ENCODE measurements at places on chromosomes 12 and 14.
A peak's percentile ranks its signal among the peaks of the same experiment; 100 is the strongest.

DNA sequence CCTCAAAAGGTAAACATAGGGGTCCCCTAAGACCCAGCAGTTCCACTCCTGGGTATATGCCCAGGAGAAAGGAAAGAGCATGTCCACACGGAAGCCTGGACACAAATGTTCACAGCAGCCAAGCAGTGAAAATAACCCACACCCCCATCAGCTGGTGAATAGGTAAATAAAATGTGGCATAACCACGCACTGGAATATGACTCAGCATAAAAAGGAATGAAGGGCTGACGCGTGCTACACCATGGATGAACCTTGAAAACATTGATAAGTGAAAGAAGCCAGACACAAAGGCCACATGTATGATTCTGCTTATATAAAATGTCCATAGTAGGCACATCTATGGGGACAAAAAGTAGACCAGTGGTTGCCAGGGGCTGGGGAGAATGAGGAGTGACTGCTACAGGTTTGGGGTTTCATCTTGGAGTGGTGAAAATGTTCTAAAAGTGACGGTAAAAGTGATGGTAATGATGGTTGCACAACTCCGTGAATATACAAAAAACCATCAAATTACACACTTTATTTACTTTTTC lies 3.8 kb upstream of the SCARB1 start:
- no peak for DNase-seq

DNA sequence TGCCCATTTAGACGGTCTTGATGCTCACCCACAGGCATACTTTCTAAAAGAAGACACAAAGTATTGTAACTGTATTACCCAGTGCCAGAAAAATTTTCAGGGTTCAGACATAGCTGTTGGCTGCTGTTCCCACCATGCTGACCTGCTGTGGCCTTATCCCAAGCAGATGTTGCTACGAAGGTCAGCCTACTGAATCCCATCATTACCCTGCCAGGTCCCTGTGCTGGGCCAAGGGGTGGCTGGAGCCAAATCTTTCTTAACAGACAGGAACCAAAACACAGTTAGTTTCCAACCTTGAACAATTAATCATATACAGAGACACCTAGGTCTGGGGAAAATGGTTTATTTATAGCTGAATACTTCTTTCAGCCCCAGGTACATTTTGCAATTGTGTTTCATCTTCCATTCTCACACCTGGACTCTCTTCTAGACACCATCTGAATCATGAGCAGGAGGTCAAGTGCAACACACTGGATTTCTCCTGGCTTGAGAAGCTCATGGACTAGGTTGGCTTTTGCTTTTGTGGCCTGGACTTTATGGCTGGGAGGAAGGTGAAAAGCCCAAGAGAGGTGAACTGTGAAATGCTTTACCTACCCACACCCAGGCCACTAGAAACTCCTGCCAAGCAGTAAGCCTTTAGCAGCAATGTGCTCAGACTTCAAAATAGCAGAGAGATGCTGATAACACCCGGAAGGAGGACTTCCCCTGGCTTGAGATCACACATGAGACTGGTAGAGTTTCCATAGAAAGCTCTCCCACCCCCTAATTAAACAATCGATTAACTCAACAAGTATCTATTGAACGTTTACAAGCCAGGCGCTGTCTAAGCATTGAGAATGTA lies 150.1 kb downstream of the SUDS3 start:
- no peak for DNase-seq

- no peak for DNase-seq
These were observed 137.2 kb downstream of the AACS start for GRCh38 chr12:125202421-125202820.

DNA sequence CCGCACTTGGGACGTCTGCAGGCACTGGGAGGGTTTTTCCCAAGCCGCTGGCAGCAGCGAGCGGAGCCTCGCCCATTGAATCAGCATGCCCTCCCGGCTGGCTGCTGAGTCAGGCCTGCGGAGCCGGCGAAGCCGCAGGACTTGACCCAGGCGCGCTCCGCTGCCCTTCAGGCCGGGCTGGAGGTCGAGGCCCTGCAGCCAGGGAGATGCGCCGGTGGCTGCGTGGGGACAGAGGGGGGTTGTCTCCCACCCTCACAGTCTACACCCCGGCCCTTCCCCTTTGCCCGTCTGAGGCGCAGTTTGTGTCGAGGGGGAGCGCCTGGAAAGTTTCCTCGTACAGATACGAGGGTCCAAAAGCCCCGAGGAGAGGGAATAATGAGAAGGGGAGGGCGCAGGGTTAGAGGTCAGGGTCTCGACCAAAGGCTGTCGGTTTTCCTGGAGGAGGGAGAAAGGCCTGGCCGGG lies 759 bp upstream of the KLC1 start:
- no peak for DNase-seq

DNA sequence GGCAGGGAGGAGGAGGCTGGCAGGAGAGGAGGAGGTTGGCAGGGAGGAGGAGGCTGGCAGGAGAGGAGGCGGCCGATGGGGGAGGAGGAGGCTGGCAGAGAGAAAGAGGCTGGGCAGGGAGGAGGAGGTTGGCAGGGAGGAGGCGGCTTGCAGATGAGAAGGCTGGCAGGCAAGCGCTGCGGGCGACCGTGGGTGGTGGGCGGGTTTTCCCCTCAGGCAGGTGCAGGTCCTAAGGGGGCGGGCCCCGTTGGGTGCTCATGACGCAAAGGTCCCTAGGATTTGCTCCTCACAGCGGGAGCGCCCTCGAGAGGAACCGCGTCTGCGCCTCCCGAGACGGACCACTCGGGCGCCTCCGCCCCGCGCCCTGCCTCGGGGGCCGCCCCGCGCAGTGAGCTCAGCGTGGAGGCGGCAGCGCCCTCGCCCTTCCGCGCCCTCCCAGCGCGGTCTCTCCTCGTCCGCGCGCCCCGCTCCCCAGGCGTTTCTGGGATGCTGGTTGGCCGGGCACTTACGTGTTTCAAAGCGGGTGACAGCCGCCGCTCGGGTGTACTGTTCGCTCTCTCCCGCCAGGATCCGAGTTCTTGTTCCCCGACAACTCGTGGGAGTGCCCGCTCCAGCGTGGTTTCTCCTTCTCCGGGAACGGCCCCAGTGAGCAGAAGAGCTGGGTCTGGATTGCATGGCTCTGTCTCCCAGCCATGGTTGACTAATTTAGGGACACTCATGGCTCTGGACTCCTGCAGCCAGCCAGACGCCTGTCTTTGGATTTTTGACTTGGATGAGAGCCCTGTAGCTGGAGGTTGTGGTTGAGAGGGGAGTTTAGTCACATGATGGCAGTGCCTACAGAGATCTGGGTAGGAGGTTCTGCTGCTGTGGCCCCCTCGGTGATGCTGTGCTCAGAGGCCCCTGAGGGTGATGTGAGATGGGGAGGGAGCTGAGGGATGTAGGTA lies 64.1 kb upstream of the PPP4R3A start:
- DNase-seq: peak; percentile 59

DNA sequence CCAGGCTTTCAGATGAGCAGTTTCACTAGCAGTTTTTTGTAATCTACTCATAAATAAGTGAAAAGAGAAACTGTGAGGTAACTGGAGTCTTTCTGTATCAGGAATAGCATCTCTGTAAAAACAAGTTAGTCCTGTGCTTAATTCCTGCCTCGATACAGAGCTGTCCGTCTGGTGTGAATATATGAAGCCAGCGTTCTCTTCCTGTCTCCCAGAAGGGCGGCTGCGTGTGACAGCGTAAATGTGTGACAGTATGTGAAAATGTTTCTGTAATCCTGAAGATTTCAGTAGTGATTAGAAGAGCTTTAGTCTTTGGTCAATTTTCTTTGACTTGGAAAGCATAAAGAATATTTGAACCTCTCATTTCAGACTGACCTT lies 150.3 kb downstream of the FBXL14 start:
- DNase-seq: no peak

DNA sequence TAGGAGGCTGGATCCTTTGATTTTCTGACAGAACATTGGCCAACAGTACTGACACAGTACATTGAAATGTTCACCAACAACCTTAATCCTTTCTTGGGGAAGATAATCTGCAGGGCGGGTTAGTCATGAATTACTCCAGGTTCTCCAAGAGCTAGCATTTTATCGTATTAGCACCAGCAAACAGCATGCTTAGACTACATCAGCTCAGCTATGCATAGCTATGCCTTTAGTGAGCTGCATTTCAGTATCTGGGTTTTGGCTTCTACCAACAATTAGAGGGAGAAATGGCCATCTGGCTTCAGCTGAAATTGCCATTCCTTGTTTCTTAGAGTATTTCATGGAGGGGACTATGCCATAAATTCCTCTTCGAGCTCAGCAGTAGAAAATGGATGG lies 33.8 kb downstream of the SAMD4A start:
- no peak for DNase-seq

DNA sequence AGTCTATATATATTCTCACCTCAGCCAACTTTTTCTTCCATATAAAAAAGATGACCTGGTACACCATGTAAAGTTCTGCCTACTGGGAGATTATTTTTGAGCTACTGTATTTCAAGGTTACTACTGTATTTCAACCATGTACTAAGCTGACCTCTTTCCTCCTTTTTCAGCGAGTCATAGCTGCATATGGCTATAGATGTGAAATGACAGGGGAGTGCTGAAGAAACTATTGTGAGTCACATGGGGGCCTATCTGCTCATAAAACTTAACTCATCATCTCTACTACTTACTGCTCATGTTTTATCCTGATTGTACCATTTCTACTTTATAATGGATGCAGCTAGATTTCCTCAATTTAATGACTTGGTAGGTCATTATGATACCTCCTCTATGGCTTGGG lies 571.4 kb upstream of the ATP2B1 start:
- no peak for DNase-seq

- no peak for DNase-seq
These were observed 79.4 kb downstream of the TPH2 start for GRCh38 chr12:72018036-72018435.
